Foreskin melanocyte (primary cell): ENCODE measurements at places on chromosomes 7 and 10.

DNA sequence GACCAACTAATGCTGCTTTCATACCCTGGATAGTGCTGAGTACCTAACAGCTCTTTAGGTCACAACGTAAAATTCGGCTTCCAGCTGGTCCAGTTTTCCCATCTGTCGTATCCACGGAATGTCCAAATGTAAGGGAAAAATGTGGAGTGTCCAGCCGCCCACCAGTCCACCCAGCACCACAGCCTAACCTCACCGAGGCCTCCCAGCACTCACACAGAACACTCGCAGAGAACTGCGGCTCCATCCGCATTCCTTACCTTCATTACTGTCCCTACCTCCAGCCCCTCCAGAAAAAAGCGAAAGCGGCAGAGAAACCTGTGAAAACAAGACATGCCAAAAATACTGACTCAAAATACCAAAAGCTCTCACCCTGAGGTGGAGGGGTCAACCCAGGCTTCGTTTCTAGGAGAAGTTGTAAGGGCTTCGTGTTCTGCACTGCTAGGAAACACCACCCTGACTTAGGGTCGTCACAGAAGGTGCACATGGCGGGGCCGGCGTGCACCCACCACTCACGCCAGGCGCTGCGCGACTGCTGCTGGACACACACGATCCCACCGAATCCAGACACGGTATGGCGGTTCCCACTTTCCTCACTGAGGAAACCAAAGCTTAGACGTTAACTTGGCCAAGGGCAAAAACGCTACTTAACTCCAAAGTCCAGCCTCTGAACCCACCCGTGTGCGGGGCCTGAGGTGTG lies 73.9 kb downstream of the AMZ1 start:
- no peak for DNase-seq

GRCh38 chr10:105797234-105797890 lies 1156.3 kb downstream of the SORCS3 start:
- DNase-seq: peak; percentile 9

GRCh38 chr7:82507976-82508677 lies 64.5 kb upstream of the CACNA2D1 start:
- no peak for DNase-seq

GRCh38 chr7:48611993-48612392 lies 312.4 kb upstream of the CDC14C start:
- DNase-seq: no peak

- DNase-seq: no peak
Measured at GRCh38 chr10:91564026-91564425, 68.8 kb downstream of the PPP1R3C start.

DNA sequence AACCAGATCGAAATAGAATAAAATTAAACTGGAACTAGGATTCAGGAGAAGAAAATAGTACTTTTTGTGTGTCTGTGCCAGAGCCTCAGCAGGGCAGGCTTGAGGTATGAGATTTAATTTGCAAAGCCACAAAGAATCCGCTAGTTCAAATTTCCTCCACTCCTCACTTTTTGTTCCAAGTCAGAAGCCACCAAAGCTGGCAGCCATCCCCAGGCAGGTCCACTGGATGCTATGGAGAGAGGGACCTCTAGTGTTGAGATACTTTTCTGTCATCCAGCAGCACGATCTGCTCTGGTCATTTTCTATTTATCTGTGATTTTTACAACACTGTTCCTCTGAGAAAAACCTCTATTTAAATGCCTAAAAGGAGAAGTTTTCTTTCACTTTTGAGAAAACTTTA lies 147.9 kb upstream of the FRMD4A start:
- peak; percentile 55 for DNase-seq

DNA sequence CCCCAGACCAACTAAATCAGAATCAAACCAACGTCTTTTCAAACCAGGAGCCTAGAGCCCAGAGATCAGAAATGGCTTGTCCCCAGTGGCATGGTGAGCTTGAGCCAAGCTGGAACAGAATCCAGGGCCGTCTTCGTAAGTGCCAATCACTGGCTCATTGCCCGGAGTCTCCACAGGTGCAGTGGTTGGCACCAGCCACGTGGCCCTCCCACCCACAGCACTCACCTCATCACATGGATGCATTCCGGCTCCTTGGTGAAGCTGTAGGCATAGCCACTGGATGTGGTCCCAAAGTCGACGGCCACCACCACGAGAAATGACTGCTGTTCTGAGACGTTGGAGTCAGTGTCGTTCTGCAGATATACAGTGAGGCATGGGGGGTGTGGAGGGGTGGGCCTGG lies 37.4 kb downstream of the HSPA12A start:
- DNase-seq: no peak

GRCh38 chr7:155984028-155984580 lies 171.8 kb upstream of the SHH start:
- no peak for DNase-seq

GRCh38 chr10:80160361-80161320 lies 28.1 kb downstream of the PLAC9 start:
- no peak for DNase-seq

DNA sequence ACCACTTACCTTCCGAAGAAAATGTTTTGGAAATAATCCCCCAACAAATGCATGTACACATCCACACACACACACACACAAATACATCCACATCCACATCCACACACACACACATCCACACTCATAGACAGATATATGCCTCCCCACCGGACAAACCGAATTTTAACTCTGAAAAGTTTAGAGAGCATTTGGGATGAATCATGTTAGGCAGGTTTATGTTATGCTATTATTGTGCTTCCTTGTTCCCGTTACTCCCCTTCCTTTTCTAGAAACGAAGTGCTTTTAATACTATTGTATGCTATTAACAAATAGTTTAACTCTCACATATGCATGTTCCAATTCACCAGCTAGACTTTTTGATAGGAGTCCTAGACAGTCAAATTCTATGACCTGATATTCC lies 91.5 kb downstream of the FAS start:
- DNase-seq: no peak

DNA sequence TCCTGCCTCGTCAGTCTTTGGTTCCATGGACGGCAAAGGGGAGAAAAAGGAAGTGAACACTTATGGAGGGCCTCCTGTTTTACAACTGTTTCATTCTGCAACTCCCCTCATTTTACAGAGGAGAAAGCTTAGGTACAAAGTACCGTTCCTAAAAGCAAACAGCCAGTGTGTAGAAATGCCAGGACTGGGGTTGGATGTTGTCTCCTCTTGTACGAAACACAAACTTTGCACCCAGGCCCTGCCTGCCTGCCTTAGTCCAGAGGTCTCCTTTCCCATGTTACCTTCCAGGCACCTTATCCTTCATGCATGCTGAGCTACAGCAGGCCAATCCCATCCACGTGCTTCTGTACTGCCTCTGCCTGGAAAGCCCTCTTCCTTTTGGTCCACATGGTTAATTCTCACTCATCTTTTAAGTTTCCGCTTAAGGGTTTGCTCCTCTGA lies 86.0 kb downstream of the ICA1 start:
- no peak for DNase-seq
